ENCODE measurements at places on chromosomes 6 and 20.

- peak; percentile 36 for DNase-seq
Observed at GRCh38 chr20:63536241-63536977, 767 bp downstream of the PTK6 start.

GRCh38 chr20:25090492-25091429 is 8.8 kb upstream of the VSX1 start:
- DNase-seq = no peak

DNA sequence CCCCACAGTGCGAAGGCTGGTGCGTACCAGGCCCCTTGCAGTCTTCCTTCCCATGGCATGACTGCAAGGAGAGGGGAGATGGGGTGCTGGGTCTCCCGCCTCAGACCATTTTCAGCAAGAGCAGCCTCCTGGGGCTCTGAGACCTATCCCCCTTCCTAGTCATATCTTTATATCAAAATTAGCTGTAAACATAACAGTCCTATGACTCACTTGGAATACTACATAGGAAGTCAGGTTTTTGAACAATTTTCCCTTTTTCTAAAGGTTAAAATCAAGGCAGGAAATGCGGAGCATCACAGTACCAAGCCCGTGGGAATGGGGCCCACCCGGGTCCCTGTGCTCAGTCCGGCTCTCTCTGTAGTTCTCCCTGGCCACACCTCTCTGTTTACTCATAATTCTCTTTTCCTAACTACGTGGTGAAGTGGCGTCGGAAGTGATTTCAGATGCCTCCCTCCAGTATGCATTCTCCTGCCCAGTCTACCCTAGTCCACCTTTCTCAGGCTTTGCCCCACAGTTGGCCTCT is 109.8 kb upstream of the TMEM170B start:
- no peak for DNase-seq

GRCh38 chr6:74482180-74482579 is 723.7 kb downstream of the COL12A1 start:
- DNase-seq = no peak

GRCh38 chr20:48102931-48103660 is 317.8 kb upstream of the SULF2 start:
- peak; percentile 66 for DNase-seq

- no peak for DNase-seq
Observed at GRCh38 chr6:5457983-5458683, 196.8 kb downstream of the FARS2 start.

- no peak for DNase-seq
Observed at GRCh38 chr6:21404577-21404976, 189.0 kb upstream of the SOX4 start.

- peak; percentile 94 for DNase-seq
Observed at GRCh38 chr20:36064658-36065426, 89.7 kb upstream of the EPB41L1 start.

GRCh38 chr6:14927398-14927797 is 318.5 kb upstream of the JARID2 start:
- DNase-seq = no peak

DNA sequence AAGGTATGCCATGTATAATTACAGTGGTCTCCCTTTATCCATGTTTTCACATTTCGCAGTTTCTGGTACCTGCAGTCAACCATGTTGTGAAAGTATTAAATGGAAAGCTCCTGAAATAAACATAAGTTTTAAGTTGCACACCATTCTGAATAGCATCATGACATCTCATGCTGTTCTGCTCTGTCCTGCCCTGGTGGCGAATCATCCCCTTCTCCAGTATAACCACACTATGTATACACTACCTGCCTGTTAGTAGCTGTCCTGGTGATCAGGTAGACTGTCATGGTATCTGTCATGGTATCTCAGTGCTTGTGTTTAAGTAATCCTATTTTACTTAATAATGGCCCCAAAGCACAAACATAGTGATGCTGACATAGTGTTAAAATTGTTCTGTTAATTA is 97.1 kb downstream of the ZFAND3 start:
- no peak for DNase-seq

DNA sequence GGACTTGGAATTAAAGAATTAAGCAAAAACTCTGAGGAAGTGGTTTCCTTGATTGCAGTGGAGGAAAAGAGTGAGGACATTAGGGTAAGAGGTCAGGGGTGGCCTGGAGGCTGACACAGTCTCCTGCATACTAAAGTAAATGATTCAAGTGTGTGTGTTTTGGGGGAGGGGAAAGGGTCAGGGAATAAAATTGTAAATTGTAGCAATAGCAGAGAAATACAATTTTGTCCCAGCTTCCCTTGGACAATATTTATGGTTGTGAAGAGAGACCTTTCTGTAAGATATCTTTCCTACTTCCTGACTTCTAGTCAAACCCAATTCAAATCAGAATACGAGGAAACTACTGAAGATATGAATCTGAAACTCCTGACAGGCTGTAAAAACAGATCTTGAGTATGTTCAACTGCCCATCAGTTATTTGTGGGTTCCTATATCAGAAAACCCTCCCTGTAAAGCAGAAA is 143.4 kb upstream of the HMGN3 start:
- DNase-seq = no peak

DNA sequence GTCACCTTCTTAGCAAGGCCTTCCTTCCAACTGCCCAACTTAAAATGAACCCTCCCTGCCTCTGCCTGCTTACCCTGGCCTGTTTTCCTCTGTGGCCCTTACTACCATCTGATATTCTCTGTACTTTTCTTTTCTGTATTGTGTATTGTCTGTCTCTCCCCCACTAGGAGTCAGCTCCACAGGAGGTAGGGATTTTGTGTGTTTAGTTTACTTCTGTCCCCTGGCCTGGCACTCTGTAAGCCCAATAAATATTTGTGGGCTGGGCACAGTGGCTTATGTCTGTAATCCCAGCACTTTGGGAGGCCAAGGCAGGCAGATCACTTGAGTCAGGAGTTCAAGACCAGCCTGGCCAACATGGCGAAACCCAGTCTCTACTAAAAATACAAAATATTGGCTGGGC is 72.8 kb downstream of the RIPOR3 start:
- DNase-seq = no peak

DNA sequence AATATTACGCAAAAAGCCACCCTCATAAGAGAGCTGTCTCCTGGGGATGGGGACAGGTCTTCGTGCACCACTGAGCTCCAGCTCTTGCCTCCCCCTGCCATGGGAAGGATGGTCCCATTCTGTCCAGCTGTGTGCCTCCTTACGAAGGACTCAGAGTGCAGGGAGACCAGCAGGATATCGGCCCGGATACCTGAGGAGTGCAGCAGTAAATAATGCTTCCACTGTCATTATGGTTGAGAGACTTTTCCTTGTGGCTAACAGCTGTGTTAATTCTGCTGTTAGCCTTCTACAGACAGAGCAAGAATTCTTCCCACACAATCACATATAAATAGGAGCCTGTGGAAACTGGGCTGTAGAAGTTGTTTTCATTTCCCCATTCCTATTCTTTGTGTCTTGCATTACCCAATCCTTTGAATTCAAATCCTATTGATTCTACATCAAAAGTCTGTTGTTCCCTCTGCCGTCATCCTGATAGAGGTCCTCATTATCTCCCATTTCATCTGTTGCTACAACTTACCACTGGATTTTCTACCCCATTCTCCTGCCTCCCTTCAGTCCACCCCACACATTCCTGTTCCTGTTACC is 364.6 kb upstream of the SOX4 start:
- DNase-seq = no peak
